ENCODE measurements at places on chromosomes 3 and 15. TPM values are rescaled to one million over a fixed set of nuclear protein-coding genes. Genes with fewer than 3 reads are reported as not detected.

Gene LMAN1L
- not detected for total RNA-seq

Gene ITIH1
- total RNA-seq = 0.40 TPM

Gene FOXB1
- not detected for total RNA-seq

Gene MRPS11
- 12.9 TPM for total RNA-seq

Gene NCBP2
- total RNA-seq = 37.4 TPM

Gene VEPH1
- 229 TPM for total RNA-seq

Gene PLS1
- 16.3 TPM for total RNA-seq

Gene GASK1A
- total RNA-seq = 6.5 TPM
